ENCODE measurements at places on chromosomes 12 and 14. TPM values are rescaled to one million over a fixed set of nuclear protein-coding genes. Genes with fewer than 3 reads are reported as not detected.

Gene TSPAN8
- polyA plus RNA-seq, result 23.8 TPM

Gene CCDC85C
- polyA plus RNA-seq, result 27.1 TPM

Gene CPM
- 29.2 TPM for polyA plus RNA-seq

Gene SSTR1
- 2.4 TPM for polyA plus RNA-seq

Gene KRT3
- polyA plus RNA-seq, result not detected

DNA sequence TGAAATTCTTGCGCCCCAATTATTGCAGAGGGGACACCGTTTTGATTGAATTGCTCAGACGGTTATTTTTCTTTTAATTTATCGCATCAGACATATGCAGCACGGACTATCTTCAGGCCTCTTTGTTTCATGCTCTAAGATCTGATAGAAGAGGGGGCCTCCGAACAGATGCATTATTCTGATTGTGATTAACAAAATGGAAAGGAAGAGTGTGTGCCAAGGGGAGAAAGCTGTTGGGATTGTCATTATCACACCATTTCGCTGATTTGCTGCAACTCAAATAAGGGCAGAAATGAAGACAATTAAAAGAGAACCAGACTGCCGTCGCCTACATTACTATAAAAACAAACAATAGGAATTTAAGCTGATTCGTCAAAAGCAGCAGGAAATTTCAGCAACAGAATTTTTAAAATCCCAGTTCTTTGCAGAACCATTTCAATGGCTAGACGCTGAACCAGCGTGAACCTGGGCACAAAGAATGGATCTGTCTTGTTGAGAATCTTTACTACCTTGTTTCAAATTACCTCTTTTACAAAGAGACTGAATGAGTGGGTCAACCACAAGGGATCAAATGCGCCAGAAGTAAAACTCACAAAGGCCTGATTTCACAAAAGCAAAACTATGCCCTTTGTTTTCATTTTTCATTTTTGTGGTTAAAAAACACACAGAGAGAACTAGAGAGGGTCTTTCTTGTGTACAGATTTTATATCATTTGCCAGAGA lies 30.6 kb downstream of the TMEM132D start:
- no peak for DNase-seq

DNA sequence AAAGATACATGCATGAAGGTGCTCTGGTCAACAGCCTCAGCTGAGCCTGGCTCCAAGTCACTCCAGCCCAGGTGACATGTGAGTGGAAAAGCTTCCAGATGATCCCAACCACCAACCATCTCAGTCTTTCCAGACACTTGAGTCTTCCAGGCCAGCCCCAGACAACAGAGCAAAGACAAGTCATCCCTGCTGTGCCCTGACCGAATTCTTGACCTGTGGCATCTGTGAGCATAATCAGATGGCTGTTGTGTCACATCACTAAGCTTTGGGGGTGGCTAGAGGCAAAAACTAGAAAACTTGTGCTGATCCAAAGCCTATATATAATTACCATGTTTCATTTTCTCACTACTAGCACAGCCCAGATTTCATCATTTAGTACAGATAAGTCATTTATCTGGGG lies 50.8 kb upstream of the ISM2 start:
- DNase-seq, result no peak

DNA sequence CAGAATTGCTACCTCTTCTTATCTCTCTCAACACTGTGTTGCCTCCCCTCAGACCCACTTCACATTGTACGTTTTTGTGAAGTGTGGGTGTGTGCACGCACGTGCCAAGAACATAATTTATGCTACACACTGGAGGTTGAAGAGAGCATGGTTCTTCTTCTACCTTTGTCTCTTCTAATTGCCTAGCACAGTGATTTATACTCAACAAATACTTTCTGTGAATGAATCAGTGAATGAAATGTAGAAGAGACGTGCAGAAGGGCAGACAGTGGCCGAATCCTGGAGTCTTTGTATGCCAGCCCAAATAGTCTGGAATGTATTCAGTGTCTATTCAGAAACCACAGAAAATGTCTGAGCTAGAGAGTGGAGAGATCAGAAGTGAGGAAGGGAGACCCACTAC lies 4.6 kb upstream of the SAMD4A start:
- no peak for DNase-seq

DNA sequence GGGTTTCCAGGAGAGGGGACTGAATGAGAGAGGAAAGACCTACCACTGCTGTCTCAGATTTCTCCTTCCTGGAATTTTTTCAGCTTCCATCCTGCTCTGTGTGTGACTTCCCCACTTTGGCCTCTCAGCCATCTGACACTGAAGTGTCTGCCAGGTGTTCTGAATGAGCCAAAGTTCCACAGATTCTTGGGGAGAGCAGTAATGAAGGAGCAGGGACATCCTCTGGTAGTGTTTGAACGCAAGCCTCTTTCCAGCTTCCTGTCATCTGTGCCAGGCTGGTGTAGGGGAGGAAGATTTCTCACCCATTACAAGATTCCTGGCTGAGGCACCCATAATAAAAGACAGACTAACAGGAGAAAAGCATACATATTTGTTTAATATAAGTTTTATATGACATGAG lies 141.7 kb upstream of the NRXN3 start:
- DNase-seq, result no peak

GRCh38 chr14:94395888-94396574 lies 7.6 kb upstream of the SERPINA1 start:
- DNase-seq, result no peak

DNA sequence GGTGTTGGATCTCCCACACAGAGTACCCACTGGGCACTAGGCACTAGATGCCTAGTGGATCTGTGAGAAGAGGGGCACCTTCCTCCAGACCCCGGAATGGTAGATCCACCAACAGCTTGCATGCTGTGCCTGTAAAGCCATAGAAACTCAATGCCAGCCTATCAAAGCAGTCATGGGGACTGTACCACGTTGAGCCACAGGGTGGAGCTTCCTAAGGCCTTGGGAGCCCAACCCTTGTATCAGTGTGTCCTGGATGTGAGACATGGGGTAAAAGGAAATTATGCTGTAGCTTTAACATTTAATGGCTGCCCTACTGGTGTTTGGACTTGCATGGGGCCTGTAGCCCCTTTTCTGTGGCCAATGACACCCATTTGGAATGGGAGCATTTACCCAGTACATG lies 1024.9 kb downstream of the TMEM121 start:
- no peak for DNase-seq

GRCh38 chr14:104227806-104228205 lies 89.4 kb downstream of the KIF26A start:
- DNase-seq, result no peak

- DNase-seq, result no peak
Measured at GRCh38 chr12:117671734-117672133, 297.1 kb downstream of the KSR2 start.

GRCh38 chr14:103445806-103446205 lies 60.6 kb downstream of the MARK3 start:
- DNase-seq, result no peak

DNA sequence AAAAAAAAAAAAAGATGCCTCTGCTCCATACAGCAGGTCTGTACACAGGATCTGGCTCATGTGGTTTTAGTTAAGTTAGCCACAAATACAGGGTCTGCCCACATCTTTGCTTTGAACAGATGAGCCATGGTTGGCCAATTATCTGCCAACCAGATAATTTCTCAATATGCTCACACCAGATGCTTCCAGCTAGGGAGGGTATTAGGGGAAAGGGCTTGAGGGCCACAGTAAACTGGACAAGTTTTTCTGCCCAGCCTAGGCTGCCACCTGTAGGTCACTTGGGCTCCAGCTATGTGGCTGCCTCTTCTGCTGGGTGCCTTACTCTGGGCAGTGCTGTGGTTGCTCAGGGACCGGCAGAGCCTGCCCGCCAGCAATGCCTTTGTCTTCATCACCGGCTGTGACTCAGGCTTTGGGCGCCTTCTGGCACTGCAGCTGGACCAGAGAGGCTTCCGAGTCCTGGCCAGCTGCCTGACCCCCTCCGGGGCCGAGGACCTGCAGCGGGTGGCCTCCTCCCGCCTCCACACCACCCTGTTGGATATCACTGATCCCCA lies 776 bp downstream of the RDH5 start:
- no peak for DNase-seq
